ENCODE measurements at places on chromosomes 7 and 10.
A peak's percentile ranks its signal among the peaks of the same experiment; 100 is the strongest.

DNA sequence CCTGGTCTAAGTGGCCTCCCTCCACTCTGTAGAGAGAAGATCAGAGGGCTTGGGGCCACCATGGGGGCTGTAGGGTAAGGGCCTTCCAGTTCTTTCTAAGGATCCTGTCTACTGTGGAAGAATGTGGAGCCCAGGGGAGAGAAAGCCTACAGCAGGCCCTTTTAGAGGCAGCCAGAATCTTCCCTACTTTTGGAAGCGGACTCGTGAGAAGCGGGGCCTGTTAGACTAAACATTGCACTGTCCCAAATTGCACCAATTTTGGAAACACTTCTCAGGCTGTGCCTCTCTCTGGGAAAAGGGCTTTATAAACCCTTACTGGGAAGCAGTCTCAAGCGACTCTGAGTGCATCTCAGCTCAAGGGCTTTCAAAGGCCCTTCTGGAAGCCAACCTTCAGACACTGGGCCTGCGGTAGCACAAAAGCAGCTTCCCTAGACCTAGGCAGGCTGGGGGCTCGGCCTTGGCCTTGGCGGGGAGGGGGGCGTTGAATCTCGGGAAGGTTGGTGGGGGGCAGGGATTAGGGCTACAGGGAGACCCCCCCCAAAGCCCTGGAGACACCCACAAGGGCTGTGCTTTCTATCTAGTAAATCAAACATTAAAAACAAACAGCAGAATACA, 298.1 kb downstream of the GFRA1 start:
- no peak for DNase-seq

DNA sequence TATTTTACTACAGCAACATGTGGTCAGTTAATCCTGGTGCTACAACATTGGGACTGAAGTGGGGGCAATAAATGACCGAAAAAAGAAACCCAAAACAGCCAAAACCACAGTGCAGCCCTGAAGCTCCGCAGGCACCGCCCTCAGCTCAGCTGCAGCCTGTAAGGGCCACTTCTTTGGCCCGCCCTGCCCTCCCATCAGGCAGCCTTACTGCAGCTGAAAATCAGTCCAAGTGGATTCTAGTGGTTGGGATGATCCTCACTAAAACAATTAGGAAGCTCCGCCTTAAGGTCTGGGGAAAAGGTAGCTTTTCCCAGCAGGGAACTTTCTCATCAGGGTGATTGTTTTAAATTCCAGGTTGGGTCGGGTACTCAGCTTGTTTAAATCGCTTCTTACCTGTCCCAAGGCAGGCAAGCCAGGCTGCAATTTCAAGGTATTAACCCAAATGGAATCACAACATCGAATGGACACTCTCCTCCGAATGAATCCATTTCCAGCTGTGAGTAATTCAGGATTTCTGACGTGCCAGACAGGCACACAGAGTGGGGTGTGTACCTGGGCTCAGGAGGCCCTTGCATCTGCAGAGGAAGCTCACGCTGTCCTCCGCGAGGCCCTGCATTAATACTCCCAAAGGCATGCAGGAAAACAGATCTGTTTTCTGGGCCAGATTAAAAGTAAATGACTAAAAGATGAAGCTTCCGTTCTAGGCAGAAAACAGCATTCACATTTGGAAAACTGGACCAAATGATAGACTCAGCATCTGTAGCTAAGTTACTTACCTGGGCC, 104.3 kb downstream of the CREB5 start:
- peak; percentile 11 for DNase-seq

DNA sequence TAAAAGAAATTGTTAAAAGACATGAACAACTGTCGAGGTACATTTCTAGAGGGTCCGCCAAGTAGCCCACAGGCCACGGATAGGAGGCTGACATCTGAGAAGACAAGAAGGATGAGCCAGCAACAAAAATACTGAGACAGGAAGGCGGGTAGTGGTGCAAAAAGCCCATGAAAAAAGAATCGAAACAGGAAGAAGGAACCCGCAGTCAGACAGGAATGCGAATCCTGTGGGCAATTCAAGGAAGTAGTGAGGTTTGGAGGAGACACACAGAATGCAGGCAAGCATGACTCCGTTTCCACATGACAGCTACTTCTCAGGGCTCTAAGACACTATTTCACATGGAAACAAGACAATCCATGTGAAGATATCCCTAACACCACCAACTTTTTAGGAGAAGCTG, 125.2 kb downstream of the DOCK4 start:
- DNase-seq = peak; percentile 59

- no peak for DNase-seq
Observed at GRCh38 chr10:33216661-33217427, 117.6 kb downstream of the NRP1 start.

DNA sequence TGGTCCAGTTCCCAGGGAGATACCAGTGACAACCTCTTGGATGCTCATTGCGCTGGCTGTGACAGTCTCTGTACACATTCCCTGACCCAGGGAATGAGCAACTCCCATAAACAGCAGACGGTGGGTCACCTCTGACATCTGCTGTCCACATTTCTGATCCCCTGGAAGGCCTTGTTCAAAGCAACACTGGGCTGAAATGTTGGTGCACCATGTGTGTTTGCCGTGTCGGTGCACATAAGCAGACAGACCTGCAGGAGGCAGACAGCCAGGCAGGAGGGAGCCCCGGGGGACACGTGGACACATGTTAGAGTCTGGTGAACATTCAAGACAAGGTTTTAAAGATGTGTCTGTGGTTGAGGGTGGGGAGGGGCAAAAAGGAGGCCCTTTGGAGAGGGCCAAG, 254.9 kb downstream of the PLXNA4 start:
- DNase-seq = no peak

DNA sequence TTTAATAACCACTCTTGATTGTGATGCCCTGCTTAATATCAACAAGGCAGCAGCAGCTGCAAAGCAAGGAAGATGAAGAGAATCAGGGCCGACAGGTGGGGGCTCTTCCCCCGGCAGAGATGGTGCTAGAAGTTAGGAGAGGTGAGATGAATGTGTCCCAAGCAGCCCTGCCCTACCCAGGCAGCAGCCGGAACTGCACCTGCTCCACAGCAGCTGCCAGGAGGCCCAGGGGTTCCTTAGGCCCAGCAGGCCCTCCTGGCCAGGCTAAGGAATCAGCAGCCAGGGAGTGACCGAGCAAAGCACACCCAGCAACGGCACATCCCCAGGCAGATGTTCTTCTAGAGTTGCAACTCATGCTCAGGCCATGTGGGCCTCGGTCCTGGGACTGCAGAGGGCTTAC, 17.9 kb downstream of the AFAP1L2 start:
- no peak for DNase-seq

GRCh38 chr7:83643739-83644138, 5.2 kb downstream of the SEMA3E start:
- DNase-seq = no peak

- DNase-seq = no peak
Observed at GRCh38 chr7:130277763-130278643, 11.3 kb downstream of the CPA2 start.

DNA sequence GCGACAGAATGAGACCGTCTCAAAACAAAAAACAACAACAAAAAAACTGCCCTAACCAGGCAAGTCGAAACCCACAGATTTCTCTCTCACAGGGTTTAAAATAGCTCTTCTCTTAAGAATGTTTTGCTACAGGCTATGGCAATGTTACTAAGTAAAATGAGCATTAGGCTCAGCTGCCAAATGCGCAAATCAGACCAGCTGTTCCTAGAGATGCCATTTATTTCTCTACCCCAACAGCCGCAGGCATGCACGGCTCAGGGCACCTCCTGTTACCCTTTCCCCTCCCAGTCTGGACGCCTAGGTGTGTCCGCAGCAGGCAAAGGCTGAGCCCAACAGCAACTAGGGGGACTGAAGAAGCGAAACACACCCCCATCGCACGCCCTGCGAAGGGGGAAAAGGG, 168.3 kb upstream of the MBL2 start:
- DNase-seq = peak; percentile 56

- no peak for DNase-seq
Observed at GRCh38 chr7:156064971-156065386, 252.7 kb upstream of the SHH start.

GRCh38 chr7:149815121-149815520, 23.1 kb upstream of the ZNF862 start:
- DNase-seq = no peak

GRCh38 chr10:23613900-23614299, 175.0 kb downstream of the OTUD1 start:
- DNase-seq = no peak

GRCh38 chr10:119209035-119209735, 1.8 kb downstream of the GRK5 start:
- no peak for DNase-seq

GRCh38 chr10:125779403-125780327, 4.0 kb upstream of the MMP21 start:
- no peak for DNase-seq

DNA sequence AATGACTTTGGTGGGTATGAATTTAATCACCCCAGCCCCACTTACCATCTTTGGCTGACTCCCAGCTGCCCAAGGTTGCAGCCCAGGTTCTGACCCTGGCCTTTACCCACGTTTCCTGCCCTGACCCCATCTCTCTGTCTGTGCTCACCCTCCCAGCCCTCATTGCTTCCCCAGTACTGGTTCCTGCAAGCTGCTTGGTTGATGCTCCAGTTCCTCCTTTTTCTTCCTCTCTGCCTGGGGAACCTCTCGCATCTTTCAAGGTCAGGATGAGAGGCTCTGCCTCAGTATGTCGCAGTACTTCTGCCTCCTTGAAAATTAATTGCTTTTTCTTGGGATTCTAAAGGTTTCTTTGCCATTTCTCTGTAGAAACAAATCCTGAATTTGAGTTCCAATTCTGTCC, 263.8 kb upstream of the ZNF32 start:
- no peak for DNase-seq
